HS-5 (cell line): ENCODE measurements at places on chromosomes 5 and 9.

DNA sequence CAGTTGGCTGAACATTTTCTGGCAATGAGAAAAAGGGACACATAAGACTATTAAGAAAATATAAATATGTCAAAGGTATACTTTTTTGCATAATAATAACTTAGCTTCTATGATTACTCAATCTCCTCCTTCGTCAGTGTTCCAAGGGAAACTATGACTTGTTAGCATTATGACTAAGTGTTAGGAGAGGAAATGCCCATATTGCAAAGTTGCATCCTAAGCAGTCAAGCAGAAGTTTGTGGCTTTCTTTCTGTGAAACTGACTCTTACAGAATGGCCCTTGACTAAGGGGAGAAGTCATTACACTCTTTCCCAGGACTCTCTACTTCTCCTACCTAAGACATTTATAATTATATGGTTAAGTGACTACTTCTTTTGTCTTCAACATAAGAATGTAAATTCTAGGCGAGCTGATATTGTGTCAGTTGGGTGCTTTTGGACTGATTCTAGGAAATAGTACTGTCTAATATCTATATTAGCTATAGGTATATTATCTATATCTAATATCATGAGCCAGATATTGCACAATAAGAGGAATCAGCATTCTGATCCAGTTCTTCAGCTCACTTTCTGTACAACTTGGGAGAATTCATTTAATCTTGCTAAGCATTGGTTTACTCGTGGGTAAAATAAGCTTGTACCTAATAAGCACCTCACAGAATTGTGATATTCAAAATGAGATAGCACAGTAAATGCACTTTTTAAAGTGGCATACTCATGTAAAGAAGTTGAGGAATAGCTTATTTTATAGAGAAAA, 16.4 kb upstream of the SPINK6 start:
- peak; percentile 75 for DNase-seq

GRCh38 chr5:167952278-167952995, 339.0 kb upstream of the WWC1 start:
- DNase-seq: no peak

- no peak for DNase-seq
Measured at GRCh38 chr9:27634879-27635278, 61.6 kb upstream of the C9orf72 start.

GRCh38 chr5:127650022-127650421, 1.1 kb downstream of the CTXN3 start:
- no peak for DNase-seq

- peak; percentile 28 for DNase-seq
Measured at GRCh38 chr5:149990518-149991376, 9.7 kb downstream of the TIGD6 start.

GRCh38 chr9:2018764-2019558, 3.8 kb downstream of the SMARCA2 start:
- no peak for DNase-seq

- DNase-seq: no peak
Measured at GRCh38 chr5:56638061-56638621, 177.2 kb upstream of the MAP3K1 start.

- DNase-seq: no peak
Measured at GRCh38 chr9:134190232-134191121, 26.1 kb upstream of the RNU6ATAC start.

DNA sequence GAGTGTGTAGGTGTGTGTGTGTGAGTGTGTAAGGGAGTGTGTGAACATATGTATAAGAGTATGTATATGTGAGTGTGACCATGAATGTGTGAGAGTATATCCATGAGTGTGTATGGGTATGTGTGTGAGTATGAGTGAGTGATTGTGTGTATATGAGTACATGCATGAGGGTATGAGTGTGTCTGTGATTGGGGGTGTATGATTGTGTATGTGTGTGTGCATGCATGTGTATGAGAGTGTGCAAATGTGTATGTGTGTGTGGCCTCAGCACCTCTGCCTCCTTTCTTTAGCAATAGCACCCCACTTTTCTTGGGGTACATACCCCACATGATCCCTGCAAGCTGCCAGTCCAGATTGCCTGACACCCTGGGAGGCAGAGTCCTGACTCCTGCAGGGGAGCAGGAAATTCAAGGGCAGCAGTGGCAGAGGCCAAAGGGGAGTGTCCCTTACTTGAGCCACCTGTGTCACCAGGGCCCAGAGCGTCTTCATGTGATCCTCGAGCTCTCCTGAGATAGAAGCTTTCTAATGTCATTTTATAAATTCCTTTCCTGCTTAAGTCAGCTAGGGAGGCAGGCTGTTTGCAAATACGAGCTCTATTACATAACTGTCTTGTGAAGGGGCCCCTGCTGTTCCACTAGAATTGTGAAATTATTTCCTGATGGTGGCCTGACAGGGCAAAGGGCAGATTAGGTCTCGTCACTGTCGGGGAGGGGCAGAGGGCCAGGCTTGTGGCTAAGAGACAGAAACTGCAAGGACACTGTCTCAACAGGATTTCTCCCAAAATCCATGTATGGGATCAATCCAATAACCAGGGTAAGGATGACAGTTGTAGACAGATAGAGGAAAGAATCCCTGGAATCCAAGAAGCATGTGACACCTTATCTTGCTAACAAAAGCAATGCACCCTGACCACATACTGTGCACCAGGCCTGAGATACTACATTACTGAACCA, 389.1 kb downstream of the GADD45G start:
- peak; percentile 10 for DNase-seq

DNA sequence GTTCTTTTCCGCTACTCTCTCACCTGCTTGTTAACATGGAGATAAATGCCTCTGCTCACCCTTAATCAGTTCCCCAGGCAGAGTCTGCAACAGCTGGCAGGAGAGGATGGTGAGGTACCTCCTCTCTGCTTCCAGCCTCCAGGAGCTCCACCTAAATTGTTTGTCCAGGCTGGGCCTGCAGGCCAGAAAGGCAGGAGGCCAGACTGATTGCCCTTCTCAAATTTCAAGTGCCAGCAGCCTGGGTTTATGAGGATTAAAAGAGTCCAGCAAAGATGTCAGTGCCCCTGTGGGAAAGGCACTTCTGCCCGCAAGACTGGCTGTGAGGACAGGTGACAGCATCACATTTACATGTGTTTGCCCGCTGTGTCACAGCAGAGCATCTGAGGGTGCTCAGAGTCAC, 19.8 kb downstream of the CORO2A start:
- no peak for DNase-seq

- DNase-seq: peak; percentile 94
Measured at GRCh38 chr5:42994555-42995359, 45.4 kb downstream of the ANXA2R start.

DNA sequence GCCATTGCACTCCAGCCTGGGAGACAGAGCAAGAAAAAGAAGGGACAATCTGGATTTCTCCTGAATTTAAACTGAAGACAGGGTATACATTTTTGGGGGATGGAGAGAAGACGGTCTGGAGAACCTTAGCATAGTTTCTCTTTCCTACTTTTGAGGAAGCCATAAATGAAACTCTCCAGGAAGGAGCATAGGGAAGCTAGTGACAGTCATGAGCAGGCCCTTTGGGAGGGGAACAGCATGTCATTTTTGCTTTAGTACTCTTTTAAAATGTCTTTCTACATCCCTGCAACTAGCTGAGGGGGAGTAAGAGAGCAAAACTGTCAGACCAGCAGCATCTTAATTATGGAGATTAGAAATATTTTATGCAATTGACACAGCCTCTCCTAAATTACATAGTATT, 8.2 kb upstream of the SLC44A1 start:
- no peak for DNase-seq

- no peak for DNase-seq
Measured at GRCh38 chr9:73034962-73035361, 82.1 kb upstream of the ALDH1A1 start.

DNA sequence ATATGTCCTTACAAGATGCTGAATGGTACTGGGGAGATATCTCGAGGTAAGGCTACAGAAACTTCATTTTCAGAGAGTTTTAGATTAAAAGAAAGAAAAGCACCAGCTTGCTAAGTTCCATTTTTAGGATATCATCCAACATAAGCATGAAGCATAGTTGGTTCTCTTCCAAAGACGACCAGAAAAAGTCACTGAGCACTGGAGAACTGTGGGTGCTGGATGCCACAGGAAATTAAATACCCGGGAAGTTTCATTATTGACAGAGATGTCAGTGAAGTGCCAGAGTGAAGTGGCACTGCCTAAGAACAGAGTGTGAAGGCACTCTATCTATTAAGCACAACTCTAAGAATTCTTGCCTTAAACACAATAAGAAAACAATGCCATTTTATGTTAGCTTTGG, 76.8 kb downstream of the PIK3R1 start:
- no peak for DNase-seq

GRCh38 chr9:112180387-112180881, 5.3 kb upstream of the SUSD1 start:
- no peak for DNase-seq

DNA sequence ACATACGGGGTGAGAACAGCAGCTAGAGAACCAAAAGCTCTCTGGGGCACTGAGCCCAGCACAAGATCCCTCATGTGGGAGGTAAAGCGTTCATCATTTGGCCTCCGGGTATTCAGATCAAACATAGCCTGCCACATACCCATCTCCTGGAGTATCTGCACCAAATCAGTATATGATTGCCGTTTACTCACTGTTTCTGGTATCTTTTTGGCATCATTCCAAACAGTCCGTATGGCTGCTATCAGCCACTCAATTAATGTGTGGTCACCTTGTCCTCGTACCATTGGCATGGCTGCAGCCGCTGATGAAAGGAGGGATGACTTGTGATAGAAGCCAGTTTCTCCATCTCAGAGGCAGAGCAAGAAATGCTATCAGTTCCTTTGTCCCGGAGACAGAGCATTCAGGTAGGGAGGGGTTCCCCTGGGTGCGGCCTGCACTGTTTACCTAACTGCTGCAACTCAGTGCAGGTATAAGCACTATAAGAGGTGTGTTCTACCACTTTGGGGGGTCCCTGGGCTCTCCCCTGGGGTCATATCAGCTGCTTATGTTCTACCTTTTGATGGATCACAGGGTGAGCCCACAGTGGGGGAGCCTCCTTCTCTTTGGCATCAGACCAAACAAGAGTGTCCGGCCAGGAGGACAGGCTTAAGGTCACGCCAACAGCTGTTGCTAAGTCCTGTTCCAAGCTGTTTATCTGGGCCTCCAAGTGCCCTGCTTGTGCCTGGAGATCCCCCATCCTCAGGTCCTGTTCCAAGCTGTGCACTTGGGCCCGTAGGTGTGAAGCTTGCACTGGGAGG, 9.4 kb downstream of the DMAC1 start:
- no peak for DNase-seq

- DNase-seq: no peak
Measured at GRCh38 chr5:133385346-133385745, 227.0 kb downstream of the FSTL4 start.

DNA sequence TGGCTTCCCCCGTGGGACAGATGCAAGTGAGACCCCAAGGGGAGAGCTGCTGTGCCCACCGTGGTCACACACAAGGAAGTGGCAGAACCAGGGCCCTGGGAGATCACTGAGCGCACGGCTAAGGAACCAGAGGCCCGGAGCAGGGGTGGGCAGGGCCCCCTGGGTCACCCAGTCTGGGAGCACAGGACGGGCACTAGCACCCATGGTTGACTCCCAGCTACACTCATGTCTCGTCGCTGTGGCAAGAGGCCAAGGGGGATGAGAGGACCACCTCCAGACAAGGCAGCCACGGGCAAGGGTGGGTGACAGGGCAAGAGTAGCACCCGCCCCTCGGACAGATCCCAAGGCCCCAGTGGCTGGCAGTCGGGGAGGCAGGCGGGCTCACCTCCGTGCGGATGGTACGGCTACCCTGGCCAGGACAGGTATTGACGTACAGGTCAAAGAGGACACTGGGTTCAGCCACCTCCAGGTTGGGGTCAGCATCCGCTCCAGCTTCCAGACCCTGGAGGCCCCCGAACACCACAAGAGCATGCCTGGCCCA, 5.1 kb downstream of the ENDOG start:
- DNase-seq: no peak

DNA sequence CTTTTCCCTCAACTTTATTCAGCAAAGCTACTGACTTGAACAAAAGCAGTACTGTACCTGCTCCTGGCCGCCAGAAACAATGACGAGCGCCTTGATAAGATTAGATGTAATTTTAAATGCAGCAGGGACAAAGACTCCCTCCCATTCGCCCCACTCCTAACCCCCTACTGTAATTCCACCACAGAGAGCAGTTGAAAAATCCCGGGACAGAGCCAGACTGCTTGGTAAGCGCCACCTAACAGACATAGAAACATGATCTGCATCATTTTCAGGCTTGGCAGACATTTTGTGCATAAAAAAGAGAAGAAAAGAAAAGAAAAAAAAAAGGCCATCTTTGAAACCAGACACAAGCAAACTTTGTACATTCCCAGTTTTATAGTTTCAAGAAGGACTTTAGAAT, 81.9 kb downstream of the ISL1 start:
- no peak for DNase-seq

DNA sequence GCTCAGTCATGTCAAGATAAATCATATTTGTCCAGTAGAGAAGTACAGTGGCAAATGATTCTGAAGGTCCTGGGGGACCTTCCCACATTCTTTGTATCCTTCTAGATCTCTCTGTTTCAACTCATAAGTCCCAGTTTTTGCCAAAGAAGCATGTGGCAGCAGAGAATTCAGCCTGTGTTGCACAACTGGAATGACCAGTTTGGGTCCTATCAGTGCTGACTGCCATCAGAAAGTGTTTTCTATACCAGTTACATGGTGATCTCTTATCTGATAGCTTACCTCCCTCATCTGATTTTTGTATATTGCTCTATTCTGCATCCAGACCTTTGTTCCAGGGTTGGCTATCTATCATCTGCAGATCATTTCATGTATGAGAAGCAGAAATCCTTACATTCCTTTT, 21.7 kb downstream of the GM2A start:
- DNase-seq: no peak

- no peak for DNase-seq
Measured at GRCh38 chr9:78026416-78026815, 5.2 kb downstream of the GNAQ start.

DNA sequence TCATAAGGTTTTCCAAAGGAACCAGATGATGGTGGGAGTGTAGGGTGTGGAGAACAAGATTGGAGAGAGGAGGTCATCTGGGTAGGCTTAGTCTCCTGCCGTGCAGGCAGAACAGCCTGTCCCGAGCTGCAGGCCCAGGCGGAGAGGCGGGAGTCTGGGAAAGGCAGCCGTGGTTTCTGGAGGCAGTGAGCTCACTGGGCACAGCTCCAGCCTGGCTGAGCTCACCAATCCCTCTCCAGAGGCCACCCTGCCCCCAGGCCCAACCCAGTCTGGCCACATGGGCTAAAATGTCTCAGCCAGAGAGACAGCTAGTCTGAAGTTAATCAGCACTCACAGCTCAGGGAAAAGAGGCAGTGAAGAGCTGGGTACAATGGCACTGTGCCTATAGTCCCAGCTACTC, 12.3 kb downstream of the P4HA2 start:
- peak; percentile 89 for DNase-seq

GRCh38 chr5:172509405-172509781, 55.1 kb upstream of the SH3PXD2B start:
- DNase-seq: no peak

DNA sequence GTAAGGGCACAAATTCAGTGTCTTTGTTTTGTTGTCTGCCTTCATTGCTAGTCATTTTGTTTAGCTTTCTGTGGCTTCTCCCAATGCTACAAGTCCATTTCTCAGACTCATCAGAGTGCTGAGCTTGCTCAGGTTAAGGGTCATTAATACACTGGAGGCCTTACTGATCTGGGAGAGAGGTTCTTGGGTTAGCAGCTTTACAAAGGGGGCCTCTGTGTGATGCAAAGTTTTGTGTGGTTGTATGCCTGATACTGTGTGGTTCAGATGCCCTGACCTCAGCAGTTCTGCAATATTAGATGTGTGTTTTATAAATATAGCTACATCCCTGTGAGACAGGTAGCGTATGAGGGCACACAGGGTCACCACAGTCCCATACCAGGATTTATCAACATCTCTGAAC, 34.8 kb upstream of the SMARCA2 start:
- no peak for DNase-seq
